ENCODE measurements at places on chromosomes 2 and 18. TPM values are rescaled to one million over a fixed set of nuclear protein-coding genes. Genes with fewer than 3 reads are reported as not detected.

DNA sequence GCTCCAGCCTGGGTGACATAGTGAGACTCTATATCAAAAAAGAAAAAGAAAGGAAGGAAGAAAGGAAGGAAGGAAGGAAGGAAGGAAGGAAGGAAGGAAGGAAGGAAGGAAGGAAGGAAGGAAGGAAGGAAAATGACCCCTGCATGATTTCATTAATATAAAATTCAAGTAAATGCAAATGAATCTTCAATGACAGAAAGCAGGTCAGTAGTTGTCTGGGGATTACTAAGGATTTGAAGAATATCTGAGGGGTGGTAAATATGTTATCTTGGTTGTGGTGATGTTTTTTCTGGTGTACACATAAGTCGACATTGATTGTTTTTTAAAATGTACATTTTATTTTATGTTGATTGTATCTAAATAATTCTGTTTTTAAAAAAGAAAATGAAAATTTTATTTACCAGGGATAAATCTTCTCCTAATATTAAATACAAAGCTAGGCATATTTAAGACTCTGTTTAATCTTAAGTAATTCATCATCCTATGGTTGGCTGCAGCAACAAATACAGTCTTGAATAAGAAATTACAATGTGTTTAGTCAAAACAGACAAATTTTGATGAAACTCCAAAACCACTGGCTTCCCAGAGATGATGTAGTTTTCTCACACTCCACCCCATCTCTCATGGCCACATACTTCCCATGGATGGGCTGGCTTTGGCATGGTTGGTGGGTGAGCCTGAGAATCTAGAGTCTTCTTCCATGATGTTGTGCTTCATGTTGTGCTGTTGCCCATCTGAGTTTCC is 314.7 kb upstream of the REG3G start:
- no peak for DNase-seq

- no peak for DNase-seq
Measured at GRCh38 chr2:73069855-73070642, 1.5 kb downstream of the SFXN5 start.

- DNase-seq, result no peak
Measured at GRCh38 chr2:42854207-42854818, 61.9 kb upstream of the HAAO start.

The EPB41L3 gene
- 40.9 TPM for total RNA-seq

GRCh38 chr2:85661139-85661858 is 6.7 kb downstream of the SFTPB start:
- DNase-seq, result no peak
